ENCODE measurements at places on chromosomes 1 and 21.

DNA sequence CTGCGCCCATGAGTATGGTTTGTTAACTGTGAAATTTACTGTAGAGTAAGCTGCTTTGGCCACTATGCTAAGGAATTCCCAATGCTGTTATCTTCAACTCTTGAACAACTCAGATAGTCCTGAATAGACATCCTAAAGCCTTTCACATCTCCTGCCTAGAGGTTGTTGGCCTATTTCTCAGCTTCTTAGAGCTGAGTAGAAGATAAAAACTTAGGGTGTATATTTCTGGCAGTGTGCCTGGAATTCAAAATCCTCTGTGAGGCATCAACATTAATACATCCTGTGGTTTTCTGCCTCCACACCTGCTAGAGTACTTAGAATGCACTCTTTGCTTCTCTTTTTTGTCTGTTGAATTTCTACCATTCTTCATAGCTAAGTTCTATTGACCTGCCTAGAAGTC lies 45.8 kb upstream of the RC3H1 start:
- DNase-seq: no peak

GRCh38 chr1:21574466-21575151 lies 65.4 kb downstream of the ALPL start:
- DNase-seq: no peak

DNA sequence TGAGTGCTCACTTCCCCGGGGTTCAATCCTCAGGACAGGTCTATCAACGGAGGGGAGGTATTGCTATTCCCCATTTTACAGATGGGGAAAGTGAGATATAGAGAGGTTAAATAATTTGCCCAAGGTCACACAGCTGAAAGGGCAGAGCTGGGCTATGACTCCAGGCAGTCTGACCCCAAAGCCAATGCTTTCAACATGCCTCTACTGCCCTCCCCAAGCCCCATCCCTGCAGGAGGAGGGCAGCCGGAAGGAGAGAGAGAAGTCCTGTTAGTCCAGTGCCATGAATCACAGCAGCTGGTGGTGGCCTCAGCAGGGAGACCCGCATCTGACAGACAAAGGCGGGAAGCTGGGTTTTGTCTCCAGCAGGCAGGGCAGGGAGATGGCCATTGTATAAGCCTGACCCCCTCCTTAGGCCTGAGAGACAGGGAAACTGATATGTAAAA lies 20.0 kb upstream of the CLIC4 start:
- no peak for DNase-seq

DNA sequence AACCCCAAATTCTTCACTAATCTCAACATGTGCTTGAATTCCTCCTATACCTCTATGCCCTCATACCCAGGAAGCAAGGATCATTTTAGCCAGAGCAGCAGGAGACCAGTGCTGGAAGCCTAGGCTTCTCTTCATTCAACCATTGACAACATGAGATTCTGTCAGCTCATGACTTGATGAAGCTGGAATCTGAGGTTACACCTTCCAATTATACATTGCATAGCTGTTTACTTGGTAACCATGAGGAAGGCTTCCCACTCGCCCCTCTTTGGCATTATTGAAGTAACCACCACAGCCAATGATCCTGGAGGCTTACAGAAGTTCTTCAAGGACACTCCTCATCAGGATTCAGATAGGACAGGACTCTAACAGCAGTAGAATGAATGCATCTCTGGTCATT lies 160.3 kb downstream of the TPR start:
- DNase-seq: no peak

DNA sequence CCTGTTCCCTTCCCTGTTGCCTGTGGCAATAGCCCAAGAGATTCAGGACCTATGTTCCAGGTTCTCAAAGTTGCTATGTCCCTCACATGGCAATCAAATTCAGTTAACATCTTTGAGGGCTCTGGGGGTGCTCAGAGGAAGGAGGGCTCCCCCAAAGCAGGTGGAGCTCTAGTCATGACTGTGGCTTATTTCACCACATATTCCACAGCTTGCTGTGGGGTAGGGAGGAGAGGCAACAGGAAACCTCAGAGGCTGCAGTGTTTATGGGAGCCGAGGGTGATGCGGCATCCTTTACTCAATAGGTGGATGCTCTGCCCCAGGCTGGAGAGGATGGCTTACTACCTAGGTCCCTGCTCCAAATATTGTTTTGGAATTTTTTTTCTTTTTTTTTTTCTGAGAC lies 1.2 kb upstream of the MKNK1 start:
- DNase-seq: no peak

DNA sequence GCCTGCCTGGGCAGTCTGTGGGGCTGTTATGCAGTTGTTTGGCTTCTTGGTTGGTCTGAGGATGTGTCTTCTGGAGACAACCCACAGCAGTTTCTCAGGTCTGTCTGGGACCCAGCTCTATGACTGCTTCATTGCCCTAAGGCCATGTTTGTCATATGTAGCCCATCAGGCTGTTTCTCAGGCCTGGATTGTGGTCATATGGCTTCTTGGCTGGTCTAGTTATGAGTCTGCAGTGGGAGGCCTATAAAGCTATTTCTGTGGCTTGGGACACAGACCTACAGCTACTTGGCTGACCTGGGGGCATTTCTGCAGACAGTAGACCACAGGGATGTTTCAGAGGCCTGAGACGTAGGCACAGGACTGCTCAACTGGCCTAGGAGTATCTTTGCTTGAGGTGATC lies 41.5 kb downstream of the CHIA start:
- DNase-seq: no peak

GRCh38 chr1:94787691-94788090 lies 32.5 kb upstream of the SLC44A3 start:
- DNase-seq: no peak

DNA sequence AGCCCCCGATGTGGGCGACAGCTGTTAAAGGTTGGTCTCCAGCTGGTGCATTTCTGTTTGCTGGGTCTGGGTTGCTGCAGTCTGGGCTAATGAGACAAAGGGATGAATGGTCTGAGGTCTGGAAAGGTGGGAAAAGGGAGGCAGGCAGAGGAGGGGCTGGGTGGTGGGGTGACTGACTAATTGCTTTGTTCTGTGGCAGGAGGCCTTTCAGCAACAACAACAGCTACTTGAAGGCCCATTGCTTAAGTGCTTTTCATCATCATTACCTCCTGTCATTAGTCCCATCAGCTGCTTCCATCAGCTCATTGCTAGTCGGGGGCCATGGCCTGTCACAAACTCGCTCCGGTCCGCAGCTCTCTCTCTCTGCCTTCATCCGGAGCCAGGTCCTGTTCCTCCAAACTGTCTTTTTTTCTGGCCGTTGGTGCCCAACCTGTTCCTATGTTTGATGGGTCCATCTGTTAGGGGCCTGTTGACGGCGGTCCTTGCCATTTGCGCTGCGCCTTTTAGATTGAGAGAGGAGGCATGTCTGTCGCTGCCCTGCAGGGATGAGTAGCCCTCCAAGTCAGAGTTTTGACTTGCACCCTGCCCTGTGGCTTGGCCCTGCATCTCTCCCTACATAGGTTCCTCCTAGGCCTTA lies 105.6 kb upstream of the PLXNA2 start:
- no peak for DNase-seq

DNA sequence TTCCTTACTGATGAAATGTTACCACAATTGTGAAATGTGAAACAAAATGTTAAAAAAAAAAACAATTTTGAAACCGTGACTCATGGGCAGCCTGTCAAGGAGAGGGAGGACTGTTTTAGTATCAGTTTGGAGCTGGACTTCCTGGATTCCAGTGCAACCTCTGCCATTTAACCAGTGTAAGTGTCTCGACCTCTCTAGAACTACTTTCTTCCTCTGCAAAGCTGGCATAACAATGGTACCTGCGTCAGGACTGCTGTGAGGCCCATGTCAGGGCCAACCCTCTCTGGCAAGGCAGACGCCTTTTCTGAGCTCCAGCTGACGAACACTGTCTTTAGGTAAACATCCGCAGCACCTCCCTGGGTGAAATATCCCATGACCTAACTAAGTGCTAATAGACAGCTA lies 20.9 kb downstream of the URB1 start:
- DNase-seq: no peak
